ENCODE measurements at places on chromosomes 13 and 19. TPM values are rescaled to one million over a fixed set of nuclear protein-coding genes. Genes with fewer than 3 reads are reported as not detected.

The FFAR1 gene
- 0.12 TPM for total RNA-seq

The TRIP10 gene
- 56.2 TPM for total RNA-seq

The LGALS14 gene
- total RNA-seq: 1.6 TPM

DNA sequence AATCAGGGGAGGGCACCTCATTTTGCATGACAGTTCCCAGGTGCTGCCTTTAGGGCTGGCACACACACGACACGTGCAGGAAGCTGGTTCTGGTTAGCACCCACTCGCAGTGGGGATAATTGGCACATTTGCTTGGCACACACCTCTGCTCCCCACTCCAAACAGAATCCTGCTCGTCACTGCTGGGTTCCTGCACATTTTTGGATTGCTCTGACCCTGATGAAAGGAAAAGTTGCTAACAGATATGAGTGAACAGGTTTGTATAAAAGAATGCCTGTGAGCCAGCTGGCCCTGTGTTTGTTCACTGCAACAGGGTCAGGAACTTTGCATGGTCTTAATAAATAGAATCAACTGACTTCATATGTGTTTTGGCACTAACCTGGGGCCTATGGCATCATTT lies 1500.4 kb downstream of the EFNB2 start:
- no peak for DNase-seq

- DNase-seq: no peak
Observed at GRCh38 chr13:107234319-107235073, 666.6 kb upstream of the ARGLU1 start.

DNA sequence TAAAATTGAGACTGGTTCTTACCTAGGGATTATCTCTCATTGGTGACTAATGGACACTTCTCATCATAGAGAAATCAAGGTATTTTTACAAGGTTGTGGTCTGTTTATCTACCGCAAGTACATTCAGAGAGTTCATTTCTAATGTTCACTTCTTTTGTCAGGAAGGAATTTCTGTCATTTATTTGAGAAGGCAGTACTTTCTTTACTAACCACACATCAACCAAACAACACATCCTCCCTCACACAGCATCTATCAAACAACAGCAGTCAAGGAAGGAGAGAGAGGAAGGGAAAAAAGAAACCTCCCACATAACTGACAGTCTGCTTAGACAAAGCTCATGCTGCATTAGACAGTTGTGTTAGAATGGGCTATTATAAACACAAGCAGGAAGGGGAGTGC lies 182.3 kb upstream of the KLF12 start:
- no peak for DNase-seq

- DNase-seq: no peak
Observed at GRCh38 chr19:19847781-19848180, 17.9 kb upstream of the ZNF253 start.

- DNase-seq: no peak
Observed at GRCh38 chr13:24887759-24888158, 123.8 kb downstream of the RNF17 start.

GRCh38 chr13:58080806-58081205 lies 449.3 kb downstream of the PCDH17 start:
- DNase-seq: no peak

GRCh38 chr13:88701551-88701950 lies 1030.4 kb downstream of the SLITRK5 start:
- no peak for DNase-seq

DNA sequence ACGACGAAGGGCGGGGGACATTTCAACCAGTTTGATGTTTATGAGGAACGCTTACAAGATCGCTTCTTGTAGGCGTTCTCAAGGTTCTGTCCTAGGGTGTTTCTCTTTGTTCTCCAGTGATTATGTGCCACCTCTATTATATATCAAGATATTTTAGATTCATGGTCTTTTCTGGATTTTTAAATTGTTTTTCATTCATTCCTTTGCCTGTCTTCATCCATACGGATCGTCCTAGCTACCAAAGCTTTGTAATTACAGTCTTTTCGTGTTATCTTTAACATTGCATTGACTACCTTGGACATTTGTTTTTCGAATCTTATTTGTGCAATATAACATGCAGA lies 342 bp upstream of the EID2 start:
- DNase-seq: no peak

DNA sequence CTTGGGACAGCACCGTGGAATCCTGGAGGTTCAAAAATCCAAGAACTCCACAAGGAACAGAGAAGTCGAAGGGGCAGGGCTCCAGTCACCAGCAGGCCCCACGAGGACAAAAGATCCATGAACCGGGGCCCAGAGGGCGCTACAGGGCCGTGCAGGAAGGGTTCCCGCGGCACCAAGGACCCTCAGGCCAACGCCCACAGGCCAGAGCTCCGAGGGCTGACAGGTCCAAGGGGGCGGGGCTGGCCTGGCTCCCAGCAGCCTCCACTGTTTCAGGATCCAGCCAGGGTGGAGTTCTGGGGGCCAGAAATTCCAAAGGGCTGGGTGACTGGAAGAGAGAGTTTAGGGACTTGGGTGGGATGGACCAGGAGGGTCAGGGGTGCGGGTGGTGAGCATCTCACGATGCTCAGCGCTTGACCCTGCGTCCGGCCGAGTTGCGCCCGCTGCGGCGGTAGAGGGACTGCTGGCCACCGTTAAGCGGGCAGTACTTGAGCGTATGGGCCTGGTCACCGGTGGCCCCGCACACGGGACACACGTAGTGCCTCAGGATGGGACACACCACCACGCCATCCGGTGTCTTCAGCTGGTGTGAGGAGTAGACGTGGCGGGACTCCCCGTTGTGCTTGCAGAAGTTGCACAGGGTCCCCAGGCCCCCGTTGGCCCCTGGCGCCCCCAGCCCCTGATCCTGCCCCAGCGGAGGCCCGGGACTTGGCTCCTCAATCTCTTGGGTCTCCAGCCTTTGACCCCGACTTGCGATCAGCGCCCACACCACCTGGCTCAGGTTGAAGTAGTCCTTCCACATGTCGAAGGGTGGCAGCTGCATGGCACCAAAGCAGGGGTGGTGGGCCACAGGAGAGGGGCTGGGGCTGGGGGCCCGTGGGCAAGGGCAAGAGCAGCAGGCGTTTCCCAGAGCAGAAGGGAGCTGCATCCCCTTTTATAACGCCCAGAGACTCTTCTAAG lies at the start of gene NANOS2:
NANOS2 (minus strand) TSS at position 905 of the 957 bp plus-strand sequence; CDS start at position 820, 85 bp downstream.
- DNase-seq: peak; percentile 14

GRCh38 chr13:99178636-99179035 lies 22.0 kb upstream of the UBAC2 start:
- no peak for DNase-seq
